ENCODE measurements at places on chromosomes 3 and 15.

DNA sequence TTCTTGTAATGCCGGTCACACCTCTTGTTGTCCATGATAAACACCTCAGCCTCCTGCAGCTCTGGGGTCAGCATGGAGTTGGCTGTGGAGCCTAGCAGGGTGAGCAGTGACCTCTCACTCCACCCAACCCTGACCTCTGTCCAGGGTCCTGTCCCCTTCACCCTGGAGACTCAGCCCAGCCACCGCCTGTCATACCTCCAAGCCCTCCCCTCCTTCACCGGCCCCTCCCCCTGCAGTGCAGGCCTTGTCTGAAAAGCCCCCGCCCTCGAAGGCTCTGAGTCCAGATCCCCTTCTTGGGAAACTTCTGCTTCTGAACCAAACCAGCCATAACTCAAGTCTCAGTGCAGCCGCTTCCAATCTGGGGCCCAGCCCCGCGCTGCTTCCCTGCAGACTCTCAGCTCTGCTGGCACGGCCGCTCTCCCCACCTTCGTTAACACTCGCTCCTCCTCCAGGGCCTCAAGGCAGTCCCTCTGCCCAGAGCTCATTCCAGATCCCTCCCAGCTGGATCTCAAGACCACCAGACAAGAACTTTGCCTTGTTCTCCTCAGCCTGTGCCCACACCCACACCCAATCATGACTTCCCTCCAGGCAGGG, 25.4 kb upstream of the PRSS50 start:
- no peak for DNase-seq

- no peak for DNase-seq
Observed at GRCh38 chr3:188156056-188156455, 2.1 kb downstream of the LPP start.

- no peak for DNase-seq
Observed at GRCh38 chr15:69014454-69014853, at the start of gene NOX5. TSS of gene NOX5 (plus strand) at chr15:69014695. CDS start at chr15:69014736, 41 bp downstream.

- no peak for DNase-seq
Observed at GRCh38 chr3:43077707-43078106, 28.2 kb downstream of the POMGNT2 start.

DNA sequence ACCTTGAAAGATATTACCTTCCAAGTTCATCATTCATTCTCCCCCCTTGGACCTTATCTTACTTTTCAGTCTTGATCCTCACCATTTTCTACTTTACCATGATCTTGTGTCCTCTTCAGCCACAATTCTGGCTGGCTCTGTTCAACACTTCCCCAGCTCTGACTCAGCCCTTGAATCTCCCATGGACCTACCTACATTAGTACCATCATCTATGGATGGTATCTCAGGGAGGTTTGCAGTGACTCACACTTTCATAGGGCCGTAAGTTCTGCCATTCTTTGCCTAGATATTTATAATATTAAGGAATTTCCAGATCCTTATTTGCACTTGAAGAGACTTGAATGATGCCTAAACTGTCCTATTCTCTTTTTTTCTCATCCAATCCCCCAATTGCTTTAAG, 213.7 kb upstream of the RORA start:
- no peak for DNase-seq

- DNase-seq: no peak
Observed at GRCh38 chr3:94544131-94544789, 481.4 kb downstream of the NSUN3 start.

- no peak for DNase-seq
Observed at GRCh38 chr3:73475175-73475574, 149.6 kb downstream of the PDZRN3 start.

All from retina (tissue), 1 donor.